ENCODE measurements at places on chromosomes 1 and 21. TPM values are rescaled to one million over a fixed set of nuclear protein-coding genes. Genes with fewer than 3 reads are reported as not detected.
A peak's percentile ranks its signal among the peaks of the same experiment; 100 is the strongest.

Gene NFIA
- 3.4 TPM for total RNA-seq

Gene OR2T33
- total RNA-seq, result 0.08 TPM

GRCh38 chr1:206479183-206480125, 9.2 kb downstream of the IKBKE start:
- DNase-seq, result peak; percentile 64

GRCh38 chr1:173042806-173043205, 7.9 kb downstream of the TNFSF18 start:
- DNase-seq, result peak; percentile 55

- DNase-seq, result no peak
Observed at GRCh38 chr21:41222247-41223068, 54.5 kb downstream of the BACE2 start.

- no peak for DNase-seq
Observed at GRCh38 chr1:92442351-92442750, 44.4 kb downstream of the GFI1 start.

- DNase-seq, result no peak
Observed at GRCh38 chr1:28744184-28744583, 7.4 kb downstream of the YTHDF2 start.

Gene TRIM45
- total RNA-seq, result 3.7 TPM

Gene MUTYH
- total RNA-seq, result 30.8 TPM

Gene CRB1
- not detected for total RNA-seq

Gene GJB3
- not detected for total RNA-seq

DNA sequence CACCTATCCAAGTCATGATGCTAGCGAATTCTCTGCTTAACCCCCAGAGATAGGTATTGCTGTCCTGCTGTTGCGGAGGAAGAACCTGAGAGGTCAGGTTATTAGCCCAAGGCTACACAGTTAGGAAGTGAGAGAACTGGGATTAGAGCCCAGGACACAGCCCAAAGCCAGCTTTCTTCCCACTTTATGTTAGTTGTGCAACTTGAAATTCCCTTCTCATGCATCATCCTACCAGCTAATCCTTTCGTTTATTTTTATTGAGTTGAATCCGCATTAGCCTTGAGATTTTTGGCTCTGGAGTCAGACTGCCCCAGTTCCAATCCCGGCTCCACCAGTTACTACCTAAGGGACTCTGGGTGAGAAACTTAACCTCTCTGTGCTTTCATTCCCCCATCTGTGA, 65.4 kb downstream of the PLEKHA6 start:
- DNase-seq, result peak; percentile 83

GRCh38 chr1:150257624-150258585, at the start of gene CA14:
Gene CA14, plus strand, starts transcription at chr1:150257774. Its CDS starts 355 bp downstream, at chr1:150258129.
- DNase-seq, result no peak

- DNase-seq, result no peak
Observed at GRCh38 chr1:30029677-30030076, 693.7 kb downstream of the MATN1 start.

GRCh38 chr1:114467491-114467890, 43.5 kb downstream of the TRIM33 start:
- no peak for DNase-seq

GRCh38 chr21:25191141-25191540, 416.1 kb downstream of the MRPL39 start:
- no peak for DNase-seq

GRCh38 chr1:204873714-204874113, 3.1 kb downstream of the NFASC start:
- DNase-seq, result no peak

Gene LEFTY2
- total RNA-seq, result 1.3 TPM

GRCh38 chr1:68969441-68969840, 472.6 kb upstream of the DEPDC1 start:
- no peak for DNase-seq

GRCh38 chr1:107795994-107796393, 169.0 kb downstream of the VAV3 start:
- DNase-seq, result no peak

GRCh38 chr1:235917267-235917811, 50.6 kb upstream of the LYST start:
- peak; percentile 100 for DNase-seq

DNA sequence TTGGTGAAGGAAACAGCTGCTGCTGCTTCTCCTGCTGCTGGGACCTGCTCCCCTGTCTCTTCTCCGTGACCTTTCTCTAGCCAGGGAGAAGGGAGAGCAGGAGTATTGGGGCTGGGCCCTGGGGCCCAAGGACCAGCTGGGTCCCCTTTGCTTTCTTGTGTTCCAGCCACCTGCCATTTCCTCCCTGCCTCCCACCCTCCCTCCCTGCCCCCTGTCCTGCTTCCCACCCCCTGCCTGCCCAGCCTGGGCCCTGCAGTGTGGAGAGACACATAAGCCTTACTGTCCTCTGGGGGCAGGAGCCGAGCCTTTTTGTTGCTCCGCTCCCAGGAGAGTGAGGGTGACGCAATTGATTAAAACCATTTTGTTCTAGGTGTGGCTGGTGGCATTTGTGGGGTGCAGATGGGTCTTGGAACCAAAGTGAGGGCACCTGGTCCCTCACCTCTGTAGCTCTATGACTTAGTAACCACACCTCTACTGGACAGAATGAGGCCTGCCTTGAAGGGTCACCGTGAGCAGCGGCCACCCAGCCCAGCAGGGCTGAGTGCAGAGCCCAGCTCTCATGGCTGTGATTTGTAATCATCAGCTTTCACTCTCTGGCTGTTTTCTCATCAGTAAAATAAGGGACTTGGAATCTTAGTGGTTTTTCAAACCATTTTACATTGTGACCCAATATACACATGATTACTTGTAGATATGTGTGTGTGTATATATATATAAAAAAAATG, 13.9 kb upstream of the TMEM222 start:
- no peak for DNase-seq

Gene OR2T11
- total RNA-seq, result not detected

Gene OVAAL
- total RNA-seq, result 2.4 TPM

DNA sequence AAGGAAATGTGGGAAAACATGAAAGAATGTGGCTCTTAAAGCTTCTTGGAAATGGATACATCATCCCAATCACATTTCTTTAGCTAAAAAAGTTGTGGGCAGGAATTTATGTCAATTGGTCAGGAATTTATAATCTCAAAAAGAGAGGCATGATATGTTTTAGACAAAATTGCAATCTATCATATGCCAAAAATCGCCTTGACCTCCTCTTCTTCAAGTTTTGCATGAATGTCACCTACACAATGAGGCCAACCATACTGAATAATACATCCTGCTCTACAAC, 42.4 kb downstream of the ATP6V1G3 start:
- DNase-seq, result no peak

GRCh38 chr1:58290685-58291372, 255.7 kb downstream of the OMA1 start:
- peak; percentile 10 for DNase-seq

DNA sequence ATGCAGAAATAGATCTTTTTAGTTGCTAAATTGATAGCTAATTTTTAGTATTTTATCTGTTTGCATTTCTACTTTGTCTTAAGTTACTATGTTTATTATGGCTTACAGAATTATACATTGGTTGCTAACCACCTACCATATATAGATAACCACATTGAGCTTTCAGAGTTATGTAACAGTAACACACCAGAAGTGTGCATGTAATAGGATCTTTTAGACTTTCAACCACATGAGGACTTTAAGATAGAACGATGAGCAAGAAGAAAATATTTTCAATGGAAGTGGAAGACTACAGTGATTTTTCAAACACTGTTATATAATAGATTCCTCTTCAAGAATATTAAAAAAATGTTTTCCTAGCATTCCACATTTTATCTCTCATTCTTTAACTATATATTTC, 28.8 kb downstream of the TOR1AIP1 start:
- DNase-seq, result no peak

DNA sequence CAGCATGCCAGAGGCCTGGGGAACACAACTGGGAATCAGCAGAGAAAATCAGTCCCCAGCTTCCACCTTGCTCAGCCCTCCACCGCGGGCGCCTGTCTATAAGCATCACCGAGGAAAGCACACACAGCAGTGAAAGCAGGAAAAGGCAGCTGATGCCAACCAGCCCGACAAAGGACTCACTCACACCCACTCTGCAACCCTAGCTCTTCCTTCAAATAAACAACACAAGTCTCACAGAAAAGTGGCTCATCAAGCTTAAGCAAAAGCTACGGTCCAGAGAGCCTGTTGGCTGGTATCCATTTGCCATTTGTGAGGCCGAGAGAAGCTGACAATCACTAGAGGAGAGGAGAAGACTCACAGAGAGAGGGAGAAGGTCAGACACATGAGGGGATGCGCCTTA, 27.1 kb downstream of the MRAP start:
- DNase-seq, result no peak

Gene MIXL1
- not detected for total RNA-seq

- DNase-seq, result no peak
Observed at GRCh38 chr1:232579466-232579865, 50.5 kb downstream of the SIPA1L2 start.

Gene PLA2G2C
- total RNA-seq, result not detected

DNA sequence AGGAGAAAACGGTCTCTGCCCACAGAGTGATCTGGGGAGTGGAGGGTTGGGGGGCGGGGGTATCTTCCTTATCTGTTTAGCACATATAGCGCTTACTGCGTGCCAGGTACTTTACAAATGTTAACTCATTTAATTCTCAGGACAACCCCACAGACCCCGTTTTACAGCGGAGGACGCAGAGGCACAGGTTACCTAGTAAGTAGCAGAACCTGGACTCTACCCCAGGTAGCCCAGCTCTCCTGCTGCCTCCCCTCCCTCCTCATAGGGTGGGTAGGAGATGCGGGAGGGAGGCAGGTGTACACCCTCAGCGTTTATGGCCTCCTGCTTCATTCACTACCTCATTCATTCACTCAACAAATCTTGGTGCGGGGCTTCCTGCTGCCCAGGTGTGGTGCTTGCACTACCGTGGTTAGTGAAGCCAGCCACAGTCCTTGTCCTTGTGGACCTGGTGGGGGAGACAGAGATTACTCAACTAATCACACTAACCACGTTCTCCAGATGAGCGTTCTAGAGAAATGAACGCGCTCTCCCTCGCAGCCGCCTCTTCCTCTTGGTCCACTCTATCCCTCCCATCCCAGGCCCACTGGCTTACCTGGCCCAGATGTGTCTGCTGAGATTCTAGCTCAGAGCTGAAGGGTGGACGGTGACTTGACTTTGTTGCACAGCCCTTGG, 102.0 kb downstream of the IER5 start:
- no peak for DNase-seq

Gene ZC3H11A
- total RNA-seq, result 49.7 TPM

Gene UBXN10
- not detected for total RNA-seq

Gene NOS1AP
- total RNA-seq, result 1.8 TPM

Gene OR2G6
- not detected for total RNA-seq

Gene CA14
- not detected for total RNA-seq

DNA sequence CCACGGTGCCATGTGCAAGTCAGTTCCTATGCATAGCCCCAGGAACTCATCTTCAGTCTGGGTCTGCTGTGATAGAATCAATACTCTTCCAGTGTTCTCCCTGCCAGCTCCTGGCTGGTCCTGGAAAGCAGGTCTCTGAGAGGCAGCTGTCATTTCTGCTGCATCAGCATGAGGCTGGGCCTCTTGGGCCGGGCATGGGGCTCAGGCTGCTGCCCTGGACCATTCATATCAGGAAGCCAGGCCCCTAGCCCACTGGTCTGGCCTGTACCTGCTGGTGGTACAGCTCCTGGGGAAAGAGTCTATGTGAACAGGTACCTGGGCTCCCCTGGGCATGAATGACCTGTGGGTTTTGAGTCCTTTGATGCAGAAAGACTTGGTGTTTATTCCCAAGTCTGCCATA, 173.6 kb upstream of the CSF3R start:
- no peak for DNase-seq

DNA sequence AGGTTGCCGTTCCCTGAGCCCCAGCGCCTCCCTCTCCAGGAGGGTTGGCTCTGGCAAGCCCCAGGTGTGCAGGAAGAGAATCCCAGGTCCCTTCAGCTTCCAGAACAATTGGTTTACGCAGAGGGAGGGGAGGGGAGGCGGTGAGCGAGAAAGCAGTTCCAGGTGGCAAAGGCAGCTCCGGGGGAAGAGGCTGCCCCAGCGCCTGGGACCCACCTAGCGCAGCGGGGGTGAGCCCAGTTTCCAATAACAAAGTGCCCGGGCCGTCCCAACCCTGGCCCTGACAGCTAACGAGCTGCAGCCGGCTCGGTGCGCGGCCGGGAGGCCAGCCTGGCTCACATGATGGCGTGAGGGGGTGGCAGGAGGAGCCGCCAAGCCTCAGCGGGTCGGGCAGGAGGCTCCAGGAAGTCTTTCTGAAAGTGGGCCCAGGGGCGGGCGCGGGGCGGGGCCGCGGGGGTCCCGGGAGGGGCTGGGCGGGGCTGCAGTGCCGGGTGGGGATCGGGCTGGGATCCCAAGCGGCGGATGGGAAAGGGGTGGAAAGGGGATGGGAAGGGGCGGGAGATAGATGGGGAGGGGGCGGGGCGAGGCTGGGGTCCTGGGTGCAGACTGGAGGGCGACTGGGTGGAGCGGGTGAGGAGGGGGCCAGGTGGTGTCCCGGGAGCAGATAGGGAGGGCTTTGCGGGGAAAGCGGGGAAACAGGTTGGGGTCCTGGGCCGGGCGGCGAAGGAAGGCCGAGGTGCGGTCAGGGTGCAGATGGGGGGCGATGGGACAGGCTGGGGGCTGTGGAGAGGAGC, 22.8 kb downstream of the DHRS3 start:
- no peak for DNase-seq

- no peak for DNase-seq
Observed at GRCh38 chr1:226496453-226497015, 52.0 kb upstream of the STUM start.

- DNase-seq, result no peak
Observed at GRCh38 chr1:13751458-13751871, 51.5 kb downstream of the PRDM2 start.
